ENCODE measurements at places on chromosomes 5 and 9. TPM values are rescaled to one million over a fixed set of nuclear protein-coding genes. Genes with fewer than 3 reads are reported as not detected.

Gene RLN1
- 0.21 TPM for total RNA-seq

Gene SLC25A2
- total RNA-seq: not detected

Gene SLC36A3
- total RNA-seq: not detected

Gene PDGFRB
- 6.1 TPM for total RNA-seq

Gene FRRS1L
- not detected for total RNA-seq

Gene PRDM9
- total RNA-seq: 0.41 TPM

Gene SPATA31A3
- 0.05 TPM for total RNA-seq

Gene NLN
- 16.9 TPM for total RNA-seq

Gene ETF1
- 168 TPM for total RNA-seq

Gene MYMK
- not detected for total RNA-seq

Gene NAIF1
- total RNA-seq: 15.0 TPM

Gene CDKN2A
- 14.4 TPM for total RNA-seq

Gene POU5F2
- total RNA-seq: 0.82 TPM

Gene ROPN1L
- 3.9 TPM for total RNA-seq

Gene RABL6
- 57.9 TPM for total RNA-seq

Gene LCN12
- total RNA-seq: not detected

Gene ZMYND19
- total RNA-seq: 53.9 TPM

Gene CCL21
- not detected for total RNA-seq

Gene FOXD4L6
- total RNA-seq: 0.05 TPM

Gene TAF11L3
- not detected for total RNA-seq

Measured in A375 (cell line).